ENCODE measurements at places on chromosomes 11 and 22. TPM values are rescaled to one million over a fixed set of nuclear protein-coding genes. Genes with fewer than 3 reads are reported as not detected.

GRCh38 chr11:73137262-73137943 is 4.7 kb downstream of the FCHSD2 start:
- no peaks in the 10 kb centered on the region for H3K36me3 ChIP-seq
- H3K27ac ChIP-seq = no peak overlapping the region
- no peaks in the 10 kb centered on the region for H3K27me3 ChIP-seq

DNA sequence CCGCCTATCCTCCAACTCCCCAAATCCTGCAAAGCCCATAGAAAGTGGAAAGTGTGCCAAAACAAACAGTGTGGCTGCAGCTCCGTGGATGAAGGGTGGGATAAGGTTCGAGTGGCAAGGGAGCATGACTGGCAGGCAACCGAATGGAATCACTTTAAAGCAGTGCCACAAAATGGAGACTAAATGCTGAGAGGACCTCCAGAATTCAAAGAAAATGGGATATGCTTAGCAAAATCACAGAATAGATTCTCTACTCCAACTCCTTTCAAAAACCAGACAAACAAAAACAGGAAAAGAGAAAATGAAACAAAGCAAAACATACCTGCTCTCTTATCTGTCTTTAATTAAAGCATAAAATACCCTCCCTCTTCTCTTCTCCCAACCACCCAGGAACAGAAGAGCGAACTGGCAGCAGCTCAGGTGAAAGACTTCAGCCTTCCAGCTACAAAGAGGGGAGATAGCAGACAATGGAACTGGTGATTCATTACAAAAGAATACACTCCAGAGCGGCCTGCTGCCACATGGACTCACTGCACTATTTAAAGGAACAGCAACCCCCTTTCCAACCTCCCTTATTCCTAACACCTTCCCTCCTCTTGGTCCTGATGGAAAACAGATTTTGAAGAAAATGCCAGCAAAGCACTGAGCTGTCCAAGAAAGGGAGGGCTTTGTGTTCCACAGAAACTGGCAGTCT is 118.5 kb downstream of the APOL5 start:
- H3K4me3 ChIP-seq = peak overlapping the region; percentile 92
- no peaks in the 10 kb centered on the region for H3K27me3 ChIP-seq

DNA sequence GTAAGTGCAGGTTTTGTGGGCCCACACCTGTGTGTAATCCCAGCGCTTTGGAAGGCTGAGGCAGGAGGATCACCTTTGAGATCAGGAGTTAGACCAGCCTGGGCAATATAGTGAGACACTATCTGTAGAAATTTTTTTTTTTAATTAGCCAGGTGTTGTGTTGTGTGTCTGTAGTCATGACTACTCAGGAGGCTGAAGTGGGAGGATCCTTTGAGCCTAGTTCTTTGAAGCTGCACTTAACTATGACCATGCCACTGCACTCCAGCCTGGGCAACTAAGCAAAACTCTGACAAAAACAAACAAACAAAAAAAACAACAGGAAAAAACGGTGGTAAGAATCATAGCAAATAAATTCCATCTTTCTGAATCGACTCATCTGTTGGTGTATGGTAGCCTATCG is 268.6 kb upstream of the PDGFD start:
- no peak overlapping the region for H3K27ac ChIP-seq
- H3K36me3 ChIP-seq = no peaks in the 10 kb centered on the region
- H3K27me3 ChIP-seq = no peaks in the 10 kb centered on the region
- no peak overlapping the region for H3K4me3 ChIP-seq

DNA sequence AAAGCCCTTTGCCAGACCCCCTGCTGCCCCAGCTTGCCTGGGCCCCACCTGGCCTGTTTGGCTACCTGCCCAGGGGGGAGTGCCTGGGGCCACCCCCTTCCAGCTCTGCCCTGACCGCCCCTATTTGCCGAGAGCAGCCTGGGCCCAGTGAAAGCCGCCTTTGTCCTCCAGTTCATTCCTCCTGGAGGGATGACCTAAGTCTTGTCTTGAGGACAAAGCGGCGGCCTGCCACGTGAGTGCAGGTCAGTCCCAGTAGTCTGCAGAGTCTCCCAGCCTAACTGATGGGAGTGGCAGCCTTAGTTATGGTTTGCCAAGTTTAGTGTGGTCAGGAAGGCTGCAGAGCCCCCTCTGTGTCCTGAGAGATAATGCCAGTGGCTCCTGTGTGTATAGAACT is 115.9 kb upstream of the CRYBB3 start:
- H3K27me3 ChIP-seq = no peaks in the 10 kb centered on the region
- H3K4me1 ChIP-seq = no peaks in the 10 kb centered on the region
- H3K36me3 ChIP-seq = no peaks in the 10 kb centered on the region
- no peak for DNase-seq
- no peak overlapping the region for H3K27ac ChIP-seq
- no peak overlapping the region for H3K4me3 ChIP-seq

GRCh38 chr11:96132437-96132836 is 208.5 kb upstream of the MTMR2 start:
- H3K36me3 ChIP-seq = no peaks in the 10 kb centered on the region
- no peak overlapping the region for H3K27ac ChIP-seq
- no peak overlapping the region for H3K4me3 ChIP-seq
- no peak for DNase-seq
- no peaks in the 10 kb centered on the region for H3K27me3 ChIP-seq

DNA sequence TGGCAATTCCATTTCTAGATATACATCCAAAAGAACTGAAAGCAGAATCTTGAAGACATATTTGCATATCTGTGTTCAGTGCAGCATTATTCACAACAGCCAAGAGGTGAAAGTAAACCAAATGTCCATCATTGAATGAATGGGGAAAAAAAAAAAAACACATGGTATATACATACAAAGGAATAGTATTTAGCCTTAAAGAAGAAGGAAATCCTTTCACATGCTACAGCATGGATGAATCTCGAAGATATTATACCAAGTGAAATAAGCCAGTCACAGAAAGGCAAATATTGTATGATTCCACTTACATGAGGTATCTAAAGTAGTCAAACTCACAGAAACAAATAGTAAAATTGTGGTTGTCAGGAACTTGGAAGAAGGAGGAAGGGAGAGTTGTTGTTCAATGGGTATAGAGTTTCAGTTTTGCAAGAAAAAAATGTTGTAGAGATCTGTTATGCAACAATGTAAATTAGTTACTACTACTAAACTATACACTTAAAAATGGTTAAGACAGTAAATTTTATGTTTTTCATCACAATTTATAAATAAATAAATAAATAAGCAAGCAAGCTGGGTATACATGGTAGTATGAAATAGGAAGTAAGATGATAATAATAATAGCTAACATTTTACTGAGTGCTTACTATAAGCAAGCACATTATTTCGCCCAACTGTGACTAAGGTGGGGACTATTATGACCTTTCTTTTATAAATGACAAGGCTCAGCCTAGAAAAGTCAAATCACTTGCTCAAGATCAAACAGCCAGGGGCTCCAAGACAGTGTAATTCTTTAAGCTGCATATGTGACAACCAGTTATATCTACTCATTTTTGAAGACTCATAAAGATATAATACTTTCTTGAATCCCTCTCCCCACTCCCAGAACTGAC is 50.0 kb downstream of the FAM168A start:
- H3K36me3 ChIP-seq = no peaks in the 10 kb centered on the region
- H3K4me1 ChIP-seq = no peaks in the 10 kb centered on the region
- H3K27ac ChIP-seq = no peak overlapping the region
- no peaks in the 10 kb centered on the region for H3K27me3 ChIP-seq
- H3K4me3 ChIP-seq = no peak overlapping the region

DNA sequence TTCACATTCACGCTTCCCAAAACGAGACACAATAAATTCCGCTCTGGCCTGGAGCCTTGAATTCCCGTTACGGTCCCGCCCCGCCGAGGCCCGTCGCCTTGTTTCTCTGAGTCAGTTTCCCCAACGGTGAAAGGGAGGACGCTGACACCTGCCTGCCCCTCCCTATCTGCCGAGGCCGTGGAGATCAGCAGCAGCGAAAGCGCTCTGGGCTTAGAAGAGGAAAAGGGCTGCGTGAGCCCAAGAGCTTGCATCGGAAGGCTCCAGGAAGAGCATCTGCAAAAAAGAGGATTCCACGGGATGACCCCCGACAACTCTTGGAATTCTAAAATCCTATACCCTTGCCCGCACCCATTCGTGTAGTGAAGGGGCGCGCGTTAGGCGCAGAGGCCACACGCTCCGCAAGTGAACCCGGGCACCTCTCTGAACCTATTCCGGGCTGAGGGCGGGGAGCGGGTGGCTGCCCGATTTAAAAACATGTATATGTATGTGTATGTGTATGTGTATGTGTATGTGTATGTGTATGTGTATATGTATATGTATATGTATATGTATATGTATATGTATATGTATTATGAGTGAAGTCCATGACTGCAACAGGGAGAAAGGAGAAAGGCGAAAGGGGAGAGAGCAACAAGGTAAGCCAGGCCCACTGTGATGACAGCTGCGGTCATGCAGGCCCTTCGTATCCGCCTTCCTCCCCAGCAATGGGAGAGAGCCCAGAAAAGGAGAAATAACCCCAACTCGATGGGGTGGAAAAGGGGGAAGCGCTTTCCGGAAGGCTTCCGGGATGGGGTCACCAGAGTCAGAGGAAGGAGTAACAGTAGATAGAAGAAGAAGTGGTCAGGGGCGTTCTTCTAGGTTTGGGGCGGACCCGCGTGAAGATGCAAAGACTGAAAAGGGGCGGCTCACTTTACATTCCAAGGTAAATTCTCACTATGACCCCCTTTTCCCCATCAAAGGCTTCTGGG is 948 bp upstream of the MRTFA start:
- peak overlapping the region; percentile 75 for H3K4me3 ChIP-seq
- no peak for DNase-seq
- peaks cover 18% of the 10 kb centered on the region for H3K4me1 ChIP-seq
- peak overlapping the region; percentile 87 for H3K27ac ChIP-seq
- H3K27me3 ChIP-seq = no peaks in the 10 kb centered on the region
- H3K36me3 ChIP-seq = no peaks in the 10 kb centered on the region

DNA sequence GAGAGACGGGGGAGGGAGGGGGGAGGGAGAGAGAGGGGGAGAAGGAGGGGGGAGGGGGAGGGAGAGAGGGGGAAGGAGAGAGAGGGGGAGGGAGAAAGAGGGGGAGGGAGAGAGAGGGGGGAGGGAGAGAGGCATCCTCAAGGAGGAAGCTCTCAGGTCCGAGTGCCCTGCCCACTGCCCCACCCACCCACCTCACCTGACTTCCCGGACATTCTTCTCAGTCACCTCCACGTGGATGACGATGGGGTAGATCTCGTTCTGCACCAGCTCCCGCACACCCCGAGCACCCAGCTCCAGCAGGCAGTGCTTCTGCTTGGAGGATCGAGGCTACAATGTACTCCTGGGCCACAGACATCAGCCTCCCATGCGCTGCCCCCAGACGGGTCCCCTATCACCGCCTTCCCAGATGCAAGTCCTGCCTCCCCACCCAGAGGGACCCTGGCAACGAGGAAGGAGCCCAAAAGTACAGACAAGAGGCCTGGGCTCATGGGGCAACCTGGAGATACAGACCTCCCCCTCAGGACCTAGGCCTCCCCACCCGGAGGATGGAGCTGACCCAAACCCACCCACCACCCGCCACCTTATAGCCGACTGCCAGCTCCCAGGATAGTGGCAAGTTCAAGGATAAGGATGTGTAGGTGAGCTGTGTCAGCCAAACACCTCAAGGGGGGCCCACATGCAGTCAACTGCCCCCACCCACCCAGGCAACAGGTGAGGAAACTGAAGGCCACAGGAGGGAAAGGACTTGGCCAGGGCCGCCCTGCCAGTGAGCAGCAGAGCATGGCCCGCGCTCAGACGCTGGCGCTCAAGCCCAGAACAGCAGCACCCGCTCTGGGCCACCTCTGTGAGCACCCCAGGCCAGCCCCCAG is 5.6 kb upstream of the MFNG start:
- no peak overlapping the region for H3K27ac ChIP-seq
- H3K4me3 ChIP-seq = no peak overlapping the region
- H3K36me3 ChIP-seq = peaks cover 3% of the 10 kb centered on the region
- H3K27me3 ChIP-seq = no peaks in the 10 kb centered on the region
- H3K4me1 ChIP-seq = peaks cover 9% of the 10 kb centered on the region

- no peak overlapping the region for H3K4me3 ChIP-seq
- no peak for DNase-seq
- no peaks in the 10 kb centered on the region for H3K4me1 ChIP-seq
- H3K27me3 ChIP-seq = no peaks in the 10 kb centered on the region
- no peaks in the 10 kb centered on the region for H3K36me3 ChIP-seq
- H3K27ac ChIP-seq = no peak overlapping the region
These were observed 97.1 kb downstream of the EXT2 start for GRCh38 chr11:44192462-44193100.

- H3K4me1 ChIP-seq = peaks cover 34% of the 10 kb centered on the region
- DNase-seq = no peak
- H3K36me3 ChIP-seq = no peaks in the 10 kb centered on the region
- no peak overlapping the region for H3K4me3 ChIP-seq
- H3K27ac ChIP-seq = no peak overlapping the region
These were observed 1.7 kb downstream of the TM7SF2 start for GRCh38 chr11:65113361-65113756.

- H3K27me3 ChIP-seq = no peaks in the 10 kb centered on the region
- no peak for DNase-seq
- no peak overlapping the region for H3K27ac ChIP-seq
These were observed 4.6 kb downstream of the GNB1L start for GRCh38 chr22:19849835-19850762.

- H3K36me3 ChIP-seq = peaks cover 32% of the 10 kb centered on the region
- no peak overlapping the region for H3K4me3 ChIP-seq
- DNase-seq = peak; percentile 99
- H3K27ac ChIP-seq = peak overlapping the region; percentile 68
- peaks cover 48% of the 10 kb centered on the region for H3K4me1 ChIP-seq
These were observed 2.6 kb upstream of the VWCE start for GRCh38 chr11:61297746-61298145.

DNA sequence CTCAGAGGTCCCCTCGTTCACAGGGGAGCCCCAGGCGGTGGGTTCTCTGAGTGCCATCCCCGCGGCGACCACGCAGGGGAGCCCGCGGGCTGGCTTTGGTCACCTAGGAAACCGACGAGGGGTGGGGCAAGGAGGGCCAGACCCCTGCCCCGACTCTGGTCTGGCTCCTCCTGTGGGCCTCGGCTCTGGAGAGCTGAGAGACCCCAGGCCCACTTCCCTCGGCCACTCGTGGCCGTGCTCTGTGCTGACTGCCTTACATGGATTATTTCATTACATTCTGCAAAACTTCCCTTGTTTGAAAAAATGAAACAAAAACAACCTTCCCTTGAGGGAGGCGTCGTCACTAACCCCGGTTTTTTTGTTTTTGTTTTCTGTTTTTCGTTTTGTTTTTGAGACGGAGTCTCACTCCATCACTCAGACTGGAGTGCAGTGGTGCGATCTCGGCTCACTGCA is 15.1 kb upstream of the CYTH4 start:
- no peaks in the 10 kb centered on the region for H3K27me3 ChIP-seq
- H3K4me3 ChIP-seq = peak overlapping the region; percentile 41
- peaks cover 8% of the 10 kb centered on the region for H3K4me1 ChIP-seq
- no peak for DNase-seq
- no peaks in the 10 kb centered on the region for H3K36me3 ChIP-seq
- no peak overlapping the region for H3K27ac ChIP-seq

GRCh38 chr22:45159652-45160462 is 3.9 kb upstream of the NUP50 start:
- peaks cover 14% of the 10 kb centered on the region for H3K4me1 ChIP-seq
- H3K27ac ChIP-seq = no peak overlapping the region
- H3K27me3 ChIP-seq = no peaks in the 10 kb centered on the region
- H3K36me3 ChIP-seq = peaks cover 14% of the 10 kb centered on the region
- no peak overlapping the region for H3K4me3 ChIP-seq
- DNase-seq = peak; percentile 26

The SLC6A5 gene
- total RNA-seq = not detected

The TMEM191C gene
- 3.4 TPM for total RNA-seq

The MRPL40 gene
- total RNA-seq = 36.9 TPM

The OR10D3 gene
- total RNA-seq = not detected

The SPATA19 gene
- total RNA-seq = not detected

The VEGFB gene
- total RNA-seq = 30.4 TPM

The KRTAP5-5 gene
- total RNA-seq = not detected

The OR10AG1 gene
- total RNA-seq = not detected

Measured in astrocyte (in vitro differentiated cells and primary cell).